Left renal pelvis (tissue), 4 donors: ENCODE measurements at places on chromosomes 7 and 10. TPM values are rescaled to one million over a fixed set of nuclear protein-coding genes. Genes with fewer than 3 reads are reported as not detected.

The PPP1R9A gene
- polyA plus RNA-seq, result 10.5 TPM

The PTF1A gene
- polyA plus RNA-seq, result 0.34 TPM

The FBXL13 gene
- 2.3 TPM for polyA plus RNA-seq

The CYP3A7 gene
- polyA plus RNA-seq, result 0.66 TPM

The FOXL3 gene
- not detected for polyA plus RNA-seq

The CPN1 gene
- polyA plus RNA-seq, result 3.0 TPM

The TYSND1 gene
- 5.1 TPM for polyA plus RNA-seq

The CRYGN gene
- 3.5 TPM for polyA plus RNA-seq

The FXYD4 gene
- 0.50 TPM for polyA plus RNA-seq

The DOCK1 gene
- polyA plus RNA-seq, result 66.6 TPM

The TSPAN33 gene
- polyA plus RNA-seq, result 6.3 TPM

The BEND7 gene
- polyA plus RNA-seq, result 28.3 TPM

The PPP3CB gene
- polyA plus RNA-seq, result 70.6 TPM

The COL28A1 gene
- 68.9 TPM for polyA plus RNA-seq

The VPS37D gene
- 7.0 TPM for polyA plus RNA-seq

The TMEM196 gene
- polyA plus RNA-seq, result 0.17 TPM

The GNGT1 gene
- 0.26 TPM for polyA plus RNA-seq

The PLEKHS1 gene
- polyA plus RNA-seq, result 0.05 TPM
